Stimulated activated CD8-positive, alpha-beta memory T cell treated with anti-CD3 and anti-CD28 coated beads, Interleukin-4, amount 100 ng/mL, for 24 hours (primary cell): ENCODE measurements at places on chromosomes 1 and 21.

- DNase-seq: no peak
These were observed 136.1 kb downstream of the ADGRL2 start for GRCh38 chr1:81936853-81937252.

DNA sequence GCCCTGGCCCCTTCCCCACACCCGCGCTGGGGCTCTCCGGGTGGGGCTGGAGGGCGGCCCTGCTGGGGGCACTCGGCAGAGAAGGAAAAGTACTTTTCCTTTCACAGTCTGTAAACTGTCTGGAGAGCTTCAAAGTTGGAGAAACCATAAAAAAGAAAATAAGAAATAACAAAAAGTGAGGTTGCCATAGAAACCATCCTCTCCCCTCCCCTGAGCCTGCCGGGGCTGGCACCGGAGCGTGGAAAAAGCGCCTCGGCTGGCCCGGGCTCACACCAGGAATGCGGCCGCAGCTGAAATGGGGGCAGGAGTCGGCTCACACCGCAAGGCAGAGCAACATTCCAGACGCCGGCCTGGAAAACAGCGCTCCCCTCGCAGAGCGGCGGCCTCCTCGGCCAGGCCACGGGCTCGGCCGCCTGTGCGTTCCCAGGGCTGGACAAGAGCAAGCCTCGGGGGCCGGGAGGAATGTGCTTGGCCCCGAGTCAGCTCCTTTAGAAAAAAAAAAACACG, 69.2 kb downstream of the MORN1 start:
- DNase-seq: no peak

DNA sequence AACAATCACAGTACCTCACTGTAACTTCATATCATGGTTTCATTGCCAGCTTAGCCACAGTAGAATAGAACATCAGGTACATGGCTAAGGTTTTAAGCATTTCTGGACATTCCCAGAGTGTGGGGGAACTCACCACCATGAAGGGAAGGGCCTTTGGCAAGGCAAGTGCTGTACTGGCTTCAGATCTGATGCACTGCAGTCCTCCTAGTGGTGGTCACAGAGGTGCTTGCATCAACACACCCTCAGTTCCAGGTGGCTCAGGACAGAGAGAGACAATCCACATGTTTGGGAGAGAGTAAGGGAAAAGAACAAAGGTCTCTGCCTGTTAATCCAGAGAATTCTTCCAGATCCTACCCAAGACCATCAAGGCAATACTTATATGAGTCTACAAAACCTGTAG, 528.4 kb upstream of the RGS18 start:
- DNase-seq: no peak

- DNase-seq: no peak
These were observed 97.0 kb downstream of the GIPC2 start for GRCh38 chr1:78142736-78143135.

GRCh38 chr21:44919913-44920693, 596 bp downstream of the ITGB2 start:
- no peak for DNase-seq

DNA sequence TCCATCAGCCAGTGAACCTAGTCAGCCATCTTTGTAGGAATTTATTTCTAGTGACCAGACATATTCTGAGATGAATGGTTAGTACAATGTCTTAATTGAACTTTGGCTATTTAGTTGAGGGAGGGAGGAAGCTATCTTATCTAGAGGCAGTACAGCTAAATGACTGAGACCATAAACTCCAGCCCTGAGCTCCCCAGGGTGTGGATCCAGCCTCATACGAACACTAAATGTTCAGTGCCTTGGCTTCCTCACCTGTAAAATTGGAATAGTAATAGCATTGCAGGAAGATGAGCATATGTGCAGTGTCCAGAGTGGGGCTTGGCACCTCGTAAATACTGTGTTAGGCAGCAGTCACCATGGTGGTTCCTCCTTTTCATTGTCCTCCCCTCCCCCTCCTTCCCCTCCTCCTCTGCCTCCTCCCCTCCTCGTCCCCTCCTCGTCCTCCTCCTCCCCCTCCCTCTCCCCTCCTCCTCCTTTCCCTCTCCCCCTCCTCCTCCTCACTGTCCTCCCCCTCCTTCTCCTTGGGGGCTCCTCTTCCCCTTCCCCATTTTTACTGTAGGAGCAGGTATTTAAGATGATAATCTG, 108.2 kb downstream of the GALNT2 start:
- no peak for DNase-seq
